ENCODE measurements at places on chromosomes 16 and 17.

- DNase-seq: no peak
These were observed 29.5 kb downstream of the ARHGAP23 start for GRCh38 chr17:38457577-38458371.

GRCh38 chr17:67377488-67378453, 690 bp downstream of the PITPNC1 start:
- peak; percentile 63 for DNase-seq

DNA sequence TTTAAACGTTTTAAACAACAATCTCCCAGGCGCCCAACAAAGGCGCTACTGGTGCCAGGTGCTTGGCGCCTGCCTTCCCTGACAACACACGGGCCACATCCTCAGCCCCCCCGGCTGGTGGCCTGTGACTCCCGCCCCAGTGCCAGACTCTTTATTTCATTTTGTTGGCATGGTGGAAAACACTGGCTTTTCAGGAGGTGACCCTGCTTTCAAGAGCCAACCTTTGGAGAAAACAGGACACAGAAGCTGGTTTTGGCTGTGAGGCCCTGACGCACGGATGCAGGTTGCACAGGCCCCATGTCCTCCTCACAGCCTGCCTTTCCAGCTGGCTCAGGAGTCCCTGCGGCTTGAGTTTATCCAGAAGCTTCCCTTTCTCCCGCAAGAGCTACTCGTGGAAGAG, 100.0 kb downstream of the METRNL start:
- no peak for DNase-seq

GRCh38 chr16:77913738-77914253, 108.6 kb upstream of the CLEC3A start:
- DNase-seq: no peak

GRCh38 chr17:81513372-81513752, 763 bp upstream of the ACTG1 start:
- peak; percentile 58 for DNase-seq

DNA sequence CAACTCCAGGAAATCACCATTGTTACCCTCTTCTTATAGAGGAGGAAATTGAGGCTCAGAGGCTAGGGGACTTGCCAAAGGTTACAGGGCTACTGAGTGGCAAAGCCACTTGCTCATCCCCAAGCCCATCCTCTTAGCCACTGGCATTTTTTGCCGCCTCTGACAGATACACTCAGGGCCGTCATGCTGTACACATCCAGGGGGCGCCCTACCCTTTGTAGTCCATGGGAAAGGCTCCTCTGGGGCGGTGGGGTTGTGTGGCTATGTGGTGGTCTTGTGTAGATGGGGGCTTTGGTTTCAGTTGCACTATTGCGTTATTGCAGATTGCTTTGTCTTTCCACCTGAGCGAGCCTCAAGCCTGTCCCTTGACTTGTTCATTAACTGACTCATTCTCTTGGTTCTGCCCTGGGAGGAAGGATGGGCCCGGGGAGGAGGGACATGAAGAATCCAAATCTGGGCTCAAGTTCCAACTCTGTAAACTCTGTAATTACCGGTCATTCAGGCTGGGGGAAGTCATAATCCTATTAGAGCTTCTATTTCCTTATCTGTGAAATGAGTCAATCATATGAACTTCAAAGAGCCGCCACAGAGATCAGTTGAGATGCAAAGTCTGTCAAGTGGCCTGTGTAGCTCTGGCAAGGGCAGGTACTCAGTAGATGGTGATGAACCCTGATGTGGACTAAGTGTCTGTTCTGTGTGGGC, 2.8 kb downstream of the NOS2 start:
- no peak for DNase-seq

DNA sequence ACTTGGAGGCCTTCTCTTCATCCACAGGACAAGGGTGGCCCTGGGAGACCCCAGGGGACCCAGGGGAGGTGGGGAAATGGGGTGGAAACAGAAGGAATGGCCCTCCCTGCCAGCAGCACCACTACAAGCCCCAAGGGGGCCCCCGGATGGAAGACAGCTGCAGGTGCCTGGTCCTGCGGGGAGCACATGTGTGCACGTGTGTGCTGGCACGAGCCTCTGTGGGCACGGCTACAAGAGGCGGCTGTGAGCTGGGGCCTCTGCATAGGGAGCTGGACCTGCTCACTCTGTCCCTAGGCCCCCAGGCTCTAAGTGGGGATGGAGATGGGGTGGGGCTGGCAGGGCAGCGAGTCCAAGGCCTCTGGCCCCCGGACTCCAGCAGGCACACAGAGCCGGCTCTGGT, 13.2 kb upstream of the AATK start:
- no peak for DNase-seq

GRCh38 chr17:8224891-8225812, 14.8 kb upstream of the AURKB start:
- DNase-seq: no peak

- no peak for DNase-seq
These were observed 239.2 kb downstream of the PRKCA start for GRCh38 chr17:66541461-66542128.

GRCh38 chr16:89334050-89334449, 116.5 kb downstream of the ZNF778 start:
- peak; percentile 24 for DNase-seq

GRCh38 chr17:1154704-1155103, 25.1 kb downstream of the ABR start:
- DNase-seq: no peak

GRCh38 chr17:80002690-80003490, 32.8 kb downstream of the TBC1D16 start:
- DNase-seq: no peak

GRCh38 chr16:73202161-73202729, 154.3 kb upstream of the ZFHX3 start:
- DNase-seq: no peak

GRCh38 chr17:57536289-57536688, 208.8 kb downstream of the CCDC182 start:
- no peak for DNase-seq

GRCh38 chr17:50584749-50585148, 24.2 kb downstream of the CACNA1G start:
- no peak for DNase-seq

DNA sequence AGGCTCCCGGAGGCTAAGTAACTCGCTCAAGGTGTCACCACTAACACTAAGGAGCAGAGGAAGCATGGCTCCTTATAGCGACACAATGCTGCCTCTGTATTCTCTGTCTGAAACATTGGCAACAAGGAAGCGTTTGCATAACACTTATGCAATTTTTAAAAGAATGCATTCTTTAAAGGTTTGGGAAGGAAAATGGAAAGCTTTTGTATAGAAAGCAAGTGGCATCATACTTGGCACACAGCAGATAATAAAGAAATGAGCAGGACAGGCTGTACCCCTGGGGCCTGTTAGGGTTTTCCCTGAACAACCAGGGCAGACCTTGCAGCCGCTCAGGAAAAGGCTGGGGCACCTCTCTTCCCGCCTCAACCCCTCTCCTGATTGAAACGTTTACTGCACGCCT, 36.9 kb downstream of the PPL start:
- no peak for DNase-seq

DNA sequence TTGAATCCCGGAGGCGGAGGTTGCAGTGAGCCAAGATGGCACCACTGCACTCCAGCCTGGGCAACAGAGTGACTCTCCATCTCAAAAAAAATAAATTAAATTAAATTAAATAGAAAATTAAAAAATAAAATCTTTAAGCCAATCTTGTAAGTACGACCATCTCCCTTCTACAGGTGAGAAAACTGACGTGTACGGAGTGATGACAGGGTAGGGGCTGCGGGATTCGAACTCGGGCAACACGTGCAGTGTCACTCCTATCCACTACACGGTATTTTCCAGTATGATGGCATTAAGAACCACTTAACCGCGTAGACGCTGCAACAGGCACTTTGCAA, 762 bp downstream of the WDR59 start:
- no peak for DNase-seq

- DNase-seq: no peak
These were observed 216.9 kb downstream of the HAPSTR1 start for GRCh38 chr16:9308356-9308801.

GRCh38 chr17:5019475-5019956, 15.7 kb downstream of the SLC52A1 start:
- DNase-seq: peak; percentile 27

- DNase-seq: no peak
These were observed 10.6 kb downstream of the TRPV2 start for GRCh38 chr17:16425698-16426659.

- DNase-seq: no peak
These were observed 57.2 kb upstream of the ENPP7 start for GRCh38 chr17:79673517-79673916.
